SK-N-SH (cell line): ENCODE measurements at places on chromosomes 6 and 20. TPM values are rescaled to one million over a fixed set of nuclear protein-coding genes. Genes with fewer than 3 reads are reported as not detected.

MATN4 gene
- polyA plus RNA-seq = 0.13 and 0.16 TPM in 2 replicates

VIP gene
- polyA plus RNA-seq = 2.5 and 4.8 TPM in 2 replicates

OPRM1 gene
- polyA plus RNA-seq = 0.15 and 1.0 TPM in 2 replicates

ACOT8 gene
- polyA plus RNA-seq = 48.4 and 54.8 TPM in 2 replicates

RNF39 gene
- not detected in 2 replicates for polyA plus RNA-seq

TP53TG5 gene
- polyA plus RNA-seq = not detected in 2 replicates

COL11A2 gene
- 0.99 and 1.1 TPM in 2 replicates for polyA plus RNA-seq

HCRTR2 gene
- not detected in 2 replicates for polyA plus RNA-seq

HDGFL1 gene
- not detected in 2 replicates for polyA plus RNA-seq

IL17A gene
- not detected in 2 replicates for polyA plus RNA-seq

ALDH5A1 gene
- 3.0 and 3.7 TPM in 2 replicates for polyA plus RNA-seq

SALL4 gene
- 0.82 and 1.2 TPM in 2 replicates for polyA plus RNA-seq

GRM4 gene
- not detected in 2 replicates for polyA plus RNA-seq

ZFP64 gene
- 12.4 and 12.8 TPM in 2 replicates for polyA plus RNA-seq

SMIM29 gene
- polyA plus RNA-seq = 50.2 and 52.2 TPM in 2 replicates

RHAG gene
- polyA plus RNA-seq = not detected in 2 replicates

FAM217A gene
- polyA plus RNA-seq = not detected in 2 replicates

RAB23 gene
- polyA plus RNA-seq = 6.6 and 11.3 TPM in 2 replicates

RCAN2 gene
- polyA plus RNA-seq = not detected in 2 replicates
